ENCODE measurements at places on chromosomes 2 and 18.
A peak's percentile ranks its signal among the peaks of the same experiment; 100 is the strongest.

DNA sequence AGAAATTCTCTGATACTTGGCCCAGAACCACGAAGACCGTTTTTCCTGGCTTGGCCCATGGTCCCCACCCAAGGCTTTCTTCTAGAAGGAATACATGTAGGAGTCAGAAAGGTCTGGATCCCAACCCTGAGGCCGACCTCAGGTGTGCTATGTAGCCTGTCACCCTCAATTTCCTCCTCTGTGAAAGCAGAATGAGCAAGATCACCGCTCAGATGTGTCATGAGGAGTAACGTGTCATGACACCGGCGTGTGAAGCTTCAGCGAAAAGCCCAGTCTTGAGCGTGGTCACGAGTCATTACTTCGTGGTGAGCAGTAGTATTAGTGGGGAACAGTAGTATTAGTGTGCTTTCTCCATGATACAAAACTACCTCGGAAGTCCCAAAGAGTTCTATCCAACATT, 103.4 kb downstream of the ALPK2 start:
- DNase-seq = peak; percentile 76

GRCh38 chr2:7748717-7749415, 831.7 kb downstream of the RNF144A start:
- no peak for DNase-seq

DNA sequence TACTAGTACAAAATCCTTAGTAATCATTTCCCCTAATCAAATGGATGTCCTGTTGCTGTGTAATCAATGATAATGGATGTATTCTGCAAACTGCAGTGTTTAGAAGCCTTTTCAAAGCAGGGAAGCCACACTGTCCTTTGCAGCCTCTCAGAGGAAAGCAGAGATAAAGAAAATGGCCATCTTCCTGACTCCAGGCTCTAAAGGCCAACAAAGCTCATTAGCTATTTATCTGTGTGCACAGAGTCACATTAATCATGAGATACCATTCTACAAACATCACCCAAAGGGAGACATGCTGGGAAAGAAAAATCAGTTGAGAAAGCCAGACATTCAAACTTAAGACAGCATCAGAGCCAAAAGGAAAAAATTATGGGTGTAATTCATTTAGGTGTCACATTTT, 165.0 kb downstream of the RAD51AP2 start:
- DNase-seq = no peak

- peak; percentile 7 for DNase-seq
Measured at GRCh38 chr2:40213071-40213470, 238.8 kb downstream of the SLC8A1 start.

DNA sequence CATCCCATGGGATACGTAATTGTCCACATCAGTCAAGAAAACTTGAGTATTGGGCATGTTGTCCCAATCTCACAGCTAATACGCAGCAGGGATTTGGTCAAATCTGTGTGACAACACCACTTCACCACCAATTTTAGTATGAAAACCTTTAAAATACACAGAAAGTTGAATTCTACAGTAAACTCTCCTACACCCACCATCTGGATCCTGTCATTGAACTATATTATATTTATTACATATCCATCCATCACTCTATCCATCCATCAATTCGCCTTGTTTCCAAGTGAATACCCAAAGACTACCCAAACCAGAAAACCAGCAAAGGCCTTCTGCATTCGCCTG, 846 bp upstream of the FKBP7 start:
- no peak for DNase-seq

DNA sequence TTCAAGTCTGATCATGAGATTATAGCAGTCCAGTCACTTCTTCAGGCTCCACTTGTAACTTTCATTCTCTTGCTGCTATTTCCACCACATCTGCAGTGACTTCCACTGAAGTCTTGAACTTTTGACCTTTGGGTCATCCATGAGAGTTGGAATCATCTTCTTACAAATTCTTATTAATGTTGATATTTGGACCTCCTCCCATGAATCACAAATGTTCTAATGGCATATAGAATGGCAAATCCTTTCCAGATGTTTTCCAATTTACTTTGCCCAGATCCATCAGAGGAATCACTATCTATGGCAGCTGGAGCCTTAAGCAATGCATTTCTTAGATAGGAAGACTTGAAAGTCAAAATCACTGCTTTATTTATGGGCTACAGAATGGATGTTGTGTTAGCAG, 159.4 kb downstream of the LTBP1 start:
- no peak for DNase-seq

GRCh38 chr18:22872900-22873537, 60.1 kb upstream of the RBBP8 start:
- DNase-seq = no peak

- DNase-seq = no peak
Measured at GRCh38 chr2:8191427-8191826, 490.4 kb upstream of the ID2 start.

DNA sequence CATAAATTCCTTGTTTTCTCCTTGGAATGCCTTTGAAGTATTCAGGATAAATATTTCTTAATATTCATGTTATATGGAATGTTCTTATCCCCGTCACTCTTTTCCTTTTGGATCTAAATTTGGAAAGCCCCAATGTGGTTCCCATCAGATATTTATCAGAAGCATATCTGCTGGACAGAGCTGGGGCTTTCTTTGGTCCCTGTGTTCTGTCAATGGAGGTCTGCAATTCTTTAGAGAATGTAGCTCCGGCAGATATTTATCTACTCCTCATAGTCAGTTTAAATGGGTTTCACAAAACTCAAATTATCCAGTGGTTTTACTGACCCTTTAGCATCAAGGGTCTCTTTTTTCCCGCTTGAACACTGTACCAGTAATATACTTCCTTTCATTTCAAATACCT, 167.8 kb upstream of the SCN7A start:
- DNase-seq = no peak

- no peak for DNase-seq
Measured at GRCh38 chr2:128250229-128251025, 68.2 kb downstream of the HS6ST1 start.

Data from suppressor macrophage treated with lipopolysaccharide for 1 hour (primary cell).